ENCODE measurements at places on chromosomes 7 and 10.

GRCh38 chr7:68535266-68535665 lies 1063.0 kb upstream of the AUTS2 start:
- DNase-seq: no peak

DNA sequence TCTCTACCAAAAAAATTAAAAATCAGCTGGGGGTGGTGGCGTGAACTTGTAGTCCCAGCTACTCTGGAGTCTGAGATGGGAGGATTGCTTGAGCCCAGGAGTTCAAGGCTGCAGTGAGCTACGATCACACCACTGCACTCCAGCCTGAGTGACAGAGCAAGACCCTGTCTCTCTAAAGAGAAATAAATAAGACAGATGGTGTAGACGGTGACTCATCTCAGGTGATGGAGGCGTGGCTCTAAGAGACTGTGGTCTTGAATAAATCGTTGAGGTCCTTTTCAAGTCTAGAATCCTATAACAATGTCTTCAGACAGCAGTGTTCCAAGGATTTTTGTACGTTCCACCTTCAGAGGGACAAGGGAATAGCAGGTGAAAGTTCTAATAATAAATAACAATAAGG lies 53.8 kb upstream of the PFKFB3 start:
- DNase-seq: no peak

- no peak for DNase-seq
Observed at GRCh38 chr7:92834507-92835260, 1.7 kb downstream of the CDK6 start.

GRCh38 chr7:95509199-95509598 lies 23.5 kb downstream of the ASB4 start:
- DNase-seq: peak; percentile 3

DNA sequence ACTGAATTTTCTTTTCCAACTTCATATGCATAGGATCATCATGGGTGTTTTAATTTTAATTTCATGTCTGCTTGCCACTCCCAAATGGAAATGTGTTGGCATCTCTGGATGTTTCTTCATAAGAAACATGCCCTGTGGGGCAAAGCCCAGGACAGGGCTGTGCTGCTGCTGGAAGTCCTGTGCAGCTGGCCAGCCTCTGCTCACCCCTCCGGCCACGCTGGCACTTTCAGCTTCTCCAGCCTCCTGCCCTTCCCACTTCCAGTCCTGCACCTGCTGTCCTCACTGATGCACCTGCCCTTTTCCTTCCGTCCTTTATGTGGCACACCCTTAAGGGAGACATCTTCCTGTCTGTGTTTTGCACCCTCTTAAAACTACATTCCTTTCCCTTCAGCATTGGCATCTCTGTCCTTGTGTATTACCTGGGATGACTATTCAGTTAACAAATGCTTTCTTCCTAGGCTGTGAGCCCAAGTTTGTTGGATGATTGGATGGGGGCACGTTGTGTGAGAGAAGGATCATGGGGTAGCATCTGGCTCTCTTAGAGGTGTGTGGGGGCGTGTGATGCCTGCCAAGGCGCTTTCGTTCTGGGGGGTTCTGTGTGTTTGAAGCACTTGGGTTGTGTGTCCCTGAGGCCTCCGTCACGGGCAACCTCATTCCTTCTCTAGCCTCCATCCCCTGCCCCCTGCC lies 56.8 kb downstream of the TCF7L2 start:
- DNase-seq: no peak

GRCh38 chr7:820341-820740 lies 11.9 kb upstream of the SUN1 start:
- no peak for DNase-seq

- no peak for DNase-seq
Observed at GRCh38 chr10:43985941-43986340, 337.3 kb upstream of the ZNF32 start.

DNA sequence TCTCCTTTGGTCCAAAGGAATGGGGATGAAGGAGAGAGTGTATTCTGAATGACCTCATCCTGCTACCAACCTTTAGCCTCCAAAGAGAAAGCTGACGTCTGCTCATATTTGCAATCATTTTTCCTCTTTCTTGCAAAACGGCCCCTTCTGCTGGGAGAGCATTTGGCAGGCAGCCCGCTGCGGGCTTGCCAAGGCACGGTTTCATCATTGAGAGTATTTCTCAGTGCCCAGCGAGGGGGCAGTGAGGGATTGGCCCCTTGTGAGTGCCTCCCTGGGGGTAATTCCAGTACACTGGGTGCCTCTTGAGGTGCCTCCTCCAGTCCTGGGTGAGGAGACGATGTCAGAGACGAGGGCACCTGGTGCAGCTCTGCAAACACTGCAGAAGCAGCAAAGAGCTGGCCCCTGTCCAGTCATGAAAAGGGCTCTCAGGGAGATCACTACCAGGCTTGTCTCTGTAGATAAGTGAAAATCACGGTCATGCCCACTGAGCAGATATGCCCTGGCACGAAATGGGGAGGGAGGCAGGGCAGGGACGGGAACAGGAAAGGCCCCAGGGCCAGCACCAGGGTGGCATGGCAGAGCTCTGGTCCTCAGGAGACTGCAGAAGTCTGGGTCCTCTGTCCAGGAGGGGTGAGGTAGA lies 48.7 kb upstream of the SHH start:
- DNase-seq: no peak

DNA sequence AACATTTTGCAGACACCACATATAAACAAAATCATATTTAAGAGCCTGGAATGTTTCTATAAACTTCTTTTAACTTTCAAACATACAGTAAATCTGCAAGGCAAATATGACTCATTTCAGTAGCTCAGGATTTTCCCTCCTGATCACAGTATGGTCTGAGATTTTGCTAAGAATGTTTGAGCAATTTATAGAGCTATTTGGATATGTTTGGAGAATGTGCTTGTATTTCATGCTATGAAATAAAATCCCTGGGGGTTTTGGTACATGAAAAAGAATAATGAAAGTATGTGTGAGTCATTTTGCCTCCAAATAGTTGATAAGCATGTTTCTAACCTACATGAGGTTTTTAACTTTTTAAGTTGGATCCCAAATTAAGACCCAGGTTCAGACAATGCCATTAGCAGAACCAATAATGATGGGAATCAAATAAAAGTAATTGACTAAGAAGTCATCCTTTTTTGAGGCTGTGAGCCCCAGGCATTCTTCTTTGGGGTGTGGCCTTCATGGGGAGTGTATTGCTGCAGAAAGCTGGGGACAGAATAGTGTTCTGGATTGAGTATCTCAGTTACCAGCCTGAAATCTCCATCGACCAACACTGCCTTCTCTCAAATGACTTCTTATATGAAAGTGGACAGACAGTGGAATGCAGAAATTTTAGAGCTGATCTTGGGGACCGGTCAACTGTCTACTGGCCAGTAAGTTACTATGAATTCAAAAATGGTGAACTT lies 66.1 kb upstream of the AGBL3 start:
- no peak for DNase-seq

DNA sequence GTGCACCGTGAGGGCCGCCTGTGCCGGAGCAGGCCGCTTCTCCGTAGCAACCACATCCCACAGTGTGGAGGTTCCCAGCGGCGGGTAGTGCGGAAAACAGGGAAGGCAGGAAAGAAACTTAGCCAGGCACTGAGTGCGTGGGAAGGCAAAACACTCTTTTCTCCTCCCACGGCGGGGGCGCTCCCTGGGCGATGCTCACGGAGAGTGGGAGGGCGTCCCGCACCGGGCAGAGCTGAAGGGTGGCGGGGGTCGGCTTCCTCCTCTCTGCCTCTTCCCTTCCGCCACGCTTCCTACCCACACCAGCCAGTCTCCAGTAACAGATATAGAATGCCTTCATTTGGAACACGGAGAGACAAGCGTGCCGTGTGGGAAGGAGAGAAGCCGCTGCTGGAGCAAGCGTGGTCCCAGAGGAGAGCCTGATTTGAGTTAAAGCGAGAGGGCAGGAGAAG lies 252.5 kb downstream of the PAXIP1 start:
- no peak for DNase-seq

GRCh38 chr10:102678842-102679289 lies 34.6 kb downstream of the TRIM8 start:
- DNase-seq: peak; percentile 49

GRCh38 chr10:110431659-110432058 lies 66.0 kb upstream of the DUSP5 start:
- DNase-seq: no peak

DNA sequence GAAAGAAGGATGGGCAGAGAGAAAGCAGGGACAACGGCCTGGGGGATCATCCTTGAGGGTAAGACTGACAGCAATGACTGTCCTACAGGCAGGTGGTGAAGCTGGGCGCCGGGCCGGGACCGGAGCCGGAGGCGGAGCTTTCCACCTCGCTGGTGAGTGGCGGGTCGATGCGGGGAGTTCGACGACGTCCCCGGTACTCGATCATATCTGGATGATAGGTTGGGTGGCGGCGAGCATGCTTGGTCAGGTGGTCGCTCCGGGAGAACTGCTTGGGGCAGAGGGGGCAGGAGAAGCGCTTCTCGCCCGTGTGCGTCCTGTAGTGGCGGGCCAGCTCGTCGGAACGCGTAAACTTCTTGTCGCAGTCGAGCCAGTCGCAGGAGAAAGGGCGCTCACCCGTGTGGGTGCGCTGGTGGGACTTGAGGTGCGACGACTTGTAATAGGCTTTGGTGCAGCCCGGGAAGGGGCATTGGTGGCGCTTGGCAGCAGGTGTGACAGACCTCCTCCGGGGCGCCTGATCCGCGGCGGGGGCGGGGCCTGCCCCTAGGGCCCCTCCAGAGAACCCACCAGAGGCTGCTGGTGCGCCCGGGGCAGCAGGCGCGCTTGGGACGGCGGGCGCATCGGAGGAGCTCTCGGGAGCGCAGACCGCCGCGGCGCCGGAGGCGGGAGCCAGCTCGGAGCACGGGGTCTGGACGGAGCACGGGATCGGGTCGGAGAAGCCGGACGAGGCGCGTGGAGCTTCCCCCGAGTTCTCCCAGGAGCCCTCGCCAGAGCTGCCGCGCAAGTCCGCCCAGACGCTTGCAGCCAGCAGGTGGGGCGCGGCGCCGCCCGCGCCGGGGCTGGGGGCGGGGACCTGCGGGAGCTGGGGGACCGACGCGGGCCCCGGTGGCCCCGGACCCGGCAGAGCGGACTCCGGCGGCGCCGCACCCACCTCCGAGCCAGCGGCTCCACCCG lies 752 bp downstream of the KLF14 start:
- DNase-seq: no peak

DNA sequence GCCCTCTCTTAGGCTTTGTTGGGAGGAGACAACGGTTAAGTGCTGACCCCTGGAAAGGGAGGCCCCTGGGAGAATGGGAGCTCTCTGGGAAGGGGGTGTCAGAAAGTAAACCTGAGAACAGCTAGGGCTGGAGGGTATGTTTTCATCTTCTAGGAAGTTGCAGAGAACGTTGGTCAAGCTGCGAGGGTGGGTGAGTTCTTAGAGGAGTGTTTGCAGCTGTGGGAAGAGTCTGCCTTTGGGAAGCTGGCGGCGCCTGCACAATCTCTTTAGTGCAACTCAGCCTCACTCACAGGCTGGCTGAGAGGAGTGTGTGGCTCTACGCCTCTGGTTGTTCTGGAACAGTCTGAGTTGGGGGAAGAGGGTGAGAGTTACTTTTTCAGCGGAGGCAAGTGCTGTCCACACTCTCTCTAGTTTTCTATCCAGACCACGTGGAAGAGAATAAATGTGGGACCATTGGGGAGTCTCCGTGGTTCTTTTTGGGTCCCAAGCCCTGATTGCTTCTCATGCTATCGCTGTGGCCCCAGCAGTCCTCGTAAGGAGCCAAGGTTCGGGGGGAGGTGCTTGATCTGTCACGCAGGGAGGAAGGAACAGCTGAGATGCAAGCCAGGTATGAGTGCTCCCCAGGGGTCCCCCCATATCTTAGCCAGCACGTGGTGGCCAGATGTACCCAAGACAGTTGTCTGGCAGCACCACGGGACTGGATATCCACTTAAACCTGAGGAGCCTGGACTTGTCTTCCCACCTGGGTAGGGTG lies 237.2 kb downstream of the BUB3 start:
- DNase-seq: peak; percentile 22

DNA sequence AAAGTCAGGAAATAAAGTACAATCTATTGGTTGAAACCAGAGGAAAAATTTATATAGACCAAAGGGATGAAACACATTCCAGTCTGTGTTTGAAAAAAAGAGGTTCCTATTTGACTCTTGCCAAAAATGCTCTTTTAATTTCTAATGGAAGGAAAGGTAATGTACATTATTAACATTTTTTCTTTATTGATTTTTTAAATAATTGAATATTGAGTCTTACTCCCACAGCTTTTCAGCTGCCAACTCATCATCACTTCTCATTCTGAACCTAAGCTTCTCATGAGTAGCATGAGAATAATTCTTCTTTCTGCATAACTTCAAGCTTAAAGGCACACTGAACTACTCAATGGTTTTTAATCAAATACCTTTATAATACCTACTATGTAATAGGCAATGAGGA lies 49.8 kb upstream of the FHIP2A start:
- DNase-seq: no peak

DNA sequence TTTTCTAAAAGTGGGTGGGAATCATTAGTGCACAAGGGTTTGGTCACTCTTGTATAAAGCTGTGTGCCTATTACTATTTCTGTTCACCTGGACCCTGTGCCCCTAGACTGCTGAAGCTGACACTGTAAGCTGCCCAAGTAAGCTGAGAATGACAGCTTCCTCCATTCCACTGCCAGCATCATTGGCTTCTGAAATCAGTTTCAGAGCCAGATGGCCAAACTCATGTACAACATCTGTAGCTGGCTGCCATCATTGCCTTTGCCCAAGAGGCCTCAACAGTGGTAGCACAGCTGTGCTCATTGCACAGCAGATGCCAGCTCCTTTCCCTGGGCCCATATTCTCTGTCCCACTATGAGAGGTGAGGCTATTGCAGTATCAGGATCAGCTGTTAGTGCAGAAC lies 165.7 kb downstream of the CPEB3 start:
- no peak for DNase-seq

DNA sequence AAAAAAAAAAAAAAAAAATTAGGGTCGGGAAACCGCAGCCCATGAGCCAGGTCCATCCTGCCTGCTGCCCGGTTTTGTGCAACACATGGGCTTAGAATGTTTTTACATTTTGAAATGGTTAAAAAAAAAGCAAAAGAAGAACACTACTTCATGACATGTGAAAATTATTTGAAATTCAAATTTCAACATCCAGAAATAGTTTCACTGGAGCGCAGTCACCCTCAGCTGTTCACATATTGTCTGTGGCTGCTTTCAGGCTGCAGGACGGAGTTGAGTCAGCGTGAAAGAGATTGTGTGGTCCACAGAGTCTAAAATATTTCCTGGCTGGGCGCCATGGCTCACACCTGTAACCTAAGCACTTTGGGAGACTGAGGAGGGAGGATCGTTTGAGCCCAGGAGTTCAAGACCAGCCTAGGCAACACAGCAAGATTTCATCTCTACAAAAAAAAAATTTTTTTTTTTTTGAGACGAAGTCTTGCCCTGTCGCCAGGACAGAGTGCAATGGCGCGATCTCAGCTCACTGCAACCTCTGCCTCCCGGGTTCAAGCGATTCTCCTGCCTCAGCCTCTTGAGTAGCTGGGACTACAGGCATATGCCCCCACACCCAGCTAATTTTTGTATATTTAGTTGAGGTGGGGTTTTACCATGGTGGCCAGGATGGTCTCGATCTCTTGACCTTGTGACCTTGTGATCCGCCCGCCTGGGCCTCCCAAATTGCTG lies 63.9 kb upstream of the ECHDC3 start:
- peak; percentile 87 for DNase-seq

- no peak for DNase-seq
Observed at GRCh38 chr7:71613313-71613712, 481.4 kb downstream of the GALNT17 start.

Data from MV-4-11 (cell line).